Neural progenitor cell (in vitro differentiated cells): ENCODE measurements at places on chromosomes 6 and 20. TPM values are rescaled to one million over a fixed set of nuclear protein-coding genes. Genes with fewer than 3 reads are reported as not detected.
A peak's percentile ranks its signal among the peaks of the same experiment; 100 is the strongest.

DNA sequence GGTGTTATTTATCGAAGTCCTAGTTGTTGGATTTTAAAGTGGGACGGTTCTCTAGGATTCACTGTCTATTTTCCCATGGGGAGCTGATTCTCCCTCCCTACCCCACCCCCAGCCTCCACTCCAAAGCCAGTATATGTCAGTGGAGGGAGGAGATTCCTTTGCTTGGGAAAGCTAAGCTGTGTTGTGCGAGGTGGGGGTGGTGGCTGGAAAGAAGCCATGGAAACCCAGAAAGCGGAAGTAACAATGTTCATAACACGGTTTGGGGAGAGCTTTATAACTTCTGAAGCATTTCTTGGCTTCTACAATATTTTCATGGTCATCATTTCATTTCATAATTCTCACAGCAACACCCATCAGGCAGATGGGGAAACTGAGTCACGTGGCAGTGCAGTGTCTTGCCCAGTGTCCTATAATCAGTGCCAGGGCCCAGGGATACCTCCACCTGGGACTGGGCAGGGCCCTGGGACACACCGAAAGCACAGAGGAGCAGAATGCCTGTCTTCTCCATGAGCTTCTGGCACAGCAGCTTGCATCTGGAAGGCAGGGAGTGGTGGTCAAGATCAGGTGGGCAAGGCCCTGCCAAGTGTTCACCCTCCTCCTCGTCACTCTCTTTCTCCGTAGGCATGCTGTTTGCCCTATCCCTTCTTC is 4.5 kb downstream of the SUN5 start:
- no peak overlapping the region for H3K27ac ChIP-seq
- no peak overlapping the region for H3K4me3 ChIP-seq
- DNase-seq = no peak
- H3K27me3 ChIP-seq = no peaks in the 10 kb centered on the region
- no peaks in the 10 kb centered on the region for H3K4me1 ChIP-seq
- H3K36me3 ChIP-seq = no peaks in the 10 kb centered on the region

DNA sequence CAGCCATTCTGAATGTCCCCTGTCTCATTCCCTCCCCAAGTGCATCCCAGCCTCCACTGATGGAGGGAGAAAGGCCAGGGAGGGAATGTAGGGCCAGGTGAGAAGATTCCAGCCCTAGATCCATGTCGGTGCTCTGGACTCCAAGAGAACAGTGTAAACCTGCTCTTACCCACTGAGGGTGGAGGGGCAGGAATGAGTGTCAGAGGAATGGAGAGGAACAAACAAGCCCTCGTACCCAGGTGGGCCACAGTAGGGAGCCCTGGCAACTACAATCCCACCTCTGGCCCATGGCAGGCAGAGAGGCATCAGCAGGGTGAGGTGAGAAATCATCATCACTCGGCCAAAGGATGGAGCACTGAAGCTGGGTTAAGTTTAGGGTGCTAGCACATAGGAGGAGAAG is 54.6 kb downstream of the STAU1 start:
- no peaks in the 10 kb centered on the region for H3K27me3 ChIP-seq
- peaks cover 6% of the 10 kb centered on the region for H3K4me1 ChIP-seq
- DNase-seq = no peak
- no peaks in the 10 kb centered on the region for H3K36me3 ChIP-seq

GRCh38 chr6:64146094-64146493 is 510.5 kb downstream of the PHF3 start:
- H3K27me3 ChIP-seq = no peaks in the 10 kb centered on the region
- no peak for DNase-seq
- no peaks in the 10 kb centered on the region for H3K36me3 ChIP-seq
- no peaks in the 10 kb centered on the region for H3K4me1 ChIP-seq

GRCh38 chr6:137978252-137978896 is 111.3 kb downstream of the TNFAIP3 start:
- no peaks in the 10 kb centered on the region for H3K27me3 ChIP-seq
- no peaks in the 10 kb centered on the region for H3K4me1 ChIP-seq
- H3K4me3 ChIP-seq = no peak overlapping the region

DNA sequence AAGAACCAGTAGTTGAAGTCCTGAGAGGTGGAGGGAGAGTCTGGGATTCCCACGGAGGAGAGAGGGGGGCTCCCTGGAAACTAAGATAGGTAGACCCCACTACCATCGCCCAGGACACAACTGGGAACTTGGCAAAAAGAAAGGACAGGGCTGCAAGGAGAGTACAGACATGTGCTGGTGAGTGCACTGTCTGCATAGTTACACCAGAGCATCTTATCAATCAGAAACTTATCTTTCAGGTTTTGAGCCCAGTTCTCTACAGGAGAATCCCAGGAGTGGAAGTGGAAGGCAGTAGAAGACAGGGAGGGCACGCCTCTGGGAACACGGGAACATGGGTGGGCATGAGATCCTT is 12.2 kb downstream of the NFKBIL1 start:
- no peaks in the 10 kb centered on the region for H3K27me3 ChIP-seq
- no peak for DNase-seq
- no peaks in the 10 kb centered on the region for H3K36me3 ChIP-seq
- no peak overlapping the region for H3K4me3 ChIP-seq
- H3K27ac ChIP-seq = no peak overlapping the region
- H3K4me1 ChIP-seq = no peaks in the 10 kb centered on the region

GRCh38 chr6:42764911-42765648 is 16.8 kb upstream of the BICRAL start:
- no peaks in the 10 kb centered on the region for H3K4me1 ChIP-seq
- no peak for DNase-seq
- no peak overlapping the region for H3K27ac ChIP-seq
- no peak overlapping the region for H3K4me3 ChIP-seq

- no peaks in the 10 kb centered on the region for H3K4me1 ChIP-seq
- no peak overlapping the region for H3K4me3 ChIP-seq
These were observed 62.8 kb upstream of the TFB1M start for GRCh38 chr6:155377061-155377460.

DNA sequence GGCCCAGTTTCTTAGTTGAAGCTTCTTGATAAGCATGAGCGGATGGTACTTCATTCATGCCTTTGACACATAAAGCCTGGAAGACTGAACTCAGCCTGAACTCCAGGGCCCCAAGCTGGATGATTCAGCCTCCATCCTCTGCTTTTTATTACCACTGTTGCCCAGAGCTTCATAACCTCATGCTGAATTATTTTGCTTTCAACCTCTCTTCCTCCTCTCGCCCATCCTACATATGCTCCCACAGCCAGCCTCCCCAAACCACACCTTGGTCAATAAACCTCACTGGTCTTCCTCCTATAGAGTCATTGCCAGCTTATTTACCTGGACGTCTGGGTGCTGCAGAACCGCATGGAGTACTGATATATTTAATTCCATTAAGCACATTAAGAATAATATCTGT is 59.4 kb downstream of the SLC35B3 start:
- no peaks in the 10 kb centered on the region for H3K4me1 ChIP-seq

DNA sequence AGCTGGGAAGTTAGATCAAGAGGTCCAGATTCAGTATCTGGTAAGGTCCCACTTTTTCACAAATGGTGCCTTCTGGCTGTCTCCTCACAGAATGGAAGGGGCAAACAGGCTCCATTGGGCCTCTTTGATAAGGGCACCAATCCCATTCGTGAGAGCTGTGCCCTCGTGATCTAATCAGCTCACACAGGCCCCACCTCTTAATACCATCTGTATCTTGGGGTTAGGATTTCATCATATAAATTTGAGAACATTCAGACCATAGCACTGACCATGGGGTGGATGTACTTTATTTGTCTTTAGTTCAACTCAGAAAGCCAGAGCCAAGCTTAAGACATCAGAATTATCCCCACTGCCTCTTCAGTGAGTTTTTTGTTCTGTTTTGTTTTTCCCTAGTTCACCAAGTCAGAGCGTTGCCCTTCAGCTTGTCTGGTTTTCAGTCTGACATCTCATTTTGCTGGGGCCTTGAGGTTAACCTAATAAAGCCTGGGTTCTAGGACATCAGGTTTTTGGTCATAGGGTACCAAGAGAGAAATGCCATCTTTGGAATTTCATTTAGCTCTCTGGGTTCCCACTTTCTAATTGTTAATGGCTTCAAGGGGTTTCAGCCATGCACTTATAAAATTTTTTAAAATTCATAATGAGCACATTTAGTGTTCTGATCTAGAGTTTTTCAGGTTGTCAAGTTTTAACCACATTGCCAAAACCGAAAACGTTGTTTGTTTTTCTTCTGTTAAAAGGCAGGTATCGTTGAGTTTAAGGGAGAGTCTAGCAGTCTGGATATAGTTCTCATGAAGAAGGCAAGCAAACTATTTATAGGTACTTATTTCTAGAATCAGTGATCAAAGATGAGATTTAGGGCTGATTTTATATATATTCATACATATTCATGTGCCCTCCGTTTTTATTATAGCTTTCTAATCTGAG is 19.0 kb downstream of the SENP6 start:
- no peak overlapping the region for H3K4me3 ChIP-seq
- H3K4me1 ChIP-seq = no peaks in the 10 kb centered on the region
- H3K27me3 ChIP-seq = no peaks in the 10 kb centered on the region
- H3K36me3 ChIP-seq = peaks cover 33% of the 10 kb centered on the region
- H3K27ac ChIP-seq = no peak overlapping the region

- H3K4me3 ChIP-seq = no peak overlapping the region
These were observed 98.4 kb downstream of the MRPL14 start for GRCh38 chr6:44028789-44029310.

DNA sequence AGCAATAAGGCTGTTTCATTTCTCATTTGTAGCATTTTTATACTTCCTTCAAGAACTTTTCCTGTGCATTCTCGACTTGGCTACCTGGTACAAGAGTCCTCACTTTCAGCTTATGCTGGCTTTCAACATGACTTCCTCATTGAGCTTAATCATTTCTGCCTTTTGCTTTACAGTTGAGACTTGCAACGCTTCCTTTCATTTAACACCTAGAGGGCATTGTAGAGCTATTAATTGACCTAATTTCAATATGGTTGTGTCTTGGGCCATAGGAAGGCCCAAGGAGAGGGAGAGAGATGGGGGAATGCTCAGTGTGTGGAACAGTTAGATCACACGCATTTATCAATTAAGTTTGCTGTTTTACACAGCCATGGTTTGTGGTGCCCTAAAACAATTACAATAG is 37.2 kb downstream of the SLC22A2 start:
- peak; percentile 6 for DNase-seq
- no peaks in the 10 kb centered on the region for H3K4me1 ChIP-seq

GRCh38 chr20:58536289-58536688 is 21.1 kb upstream of the APCDD1L start:
- no peaks in the 10 kb centered on the region for H3K36me3 ChIP-seq
- H3K4me3 ChIP-seq = no peak overlapping the region

DNA sequence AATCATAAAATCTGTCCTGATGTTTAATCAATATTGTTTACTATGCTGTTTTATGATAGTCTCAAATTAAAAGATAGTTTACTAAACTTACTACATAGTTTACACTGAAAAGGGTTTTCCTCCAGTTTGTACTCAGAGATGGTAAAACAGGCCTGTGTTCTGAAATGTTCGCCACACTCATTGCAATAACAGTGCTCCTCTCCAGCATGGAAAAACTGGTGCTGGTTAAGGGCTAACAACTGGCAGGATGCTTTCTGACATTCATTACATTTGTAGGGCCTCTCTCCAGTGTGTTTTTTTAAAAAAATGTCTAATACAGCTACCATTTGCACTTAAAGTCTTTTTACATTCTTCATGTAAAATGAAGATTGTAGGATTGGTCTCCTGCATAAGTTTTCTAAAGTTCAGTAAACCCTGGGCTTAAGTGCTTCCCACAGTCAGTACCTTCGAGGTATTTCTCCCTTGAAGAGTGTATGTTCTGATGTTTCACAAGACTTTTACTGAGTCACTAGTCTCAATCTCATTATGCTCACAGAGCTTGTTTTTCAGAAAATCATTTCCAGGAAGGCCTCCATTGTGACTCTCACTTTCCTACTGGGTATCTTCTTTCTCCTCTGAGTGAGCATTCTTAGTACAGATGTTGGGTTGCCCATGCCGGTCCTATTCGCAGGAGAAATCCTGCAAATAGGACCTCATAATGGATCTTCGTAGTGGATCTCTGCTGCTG is 8.7 kb upstream of the ZSCAN12 start:
- no peaks in the 10 kb centered on the region for H3K36me3 ChIP-seq
- no peak overlapping the region for H3K27ac ChIP-seq
- no peak overlapping the region for H3K4me3 ChIP-seq

DNA sequence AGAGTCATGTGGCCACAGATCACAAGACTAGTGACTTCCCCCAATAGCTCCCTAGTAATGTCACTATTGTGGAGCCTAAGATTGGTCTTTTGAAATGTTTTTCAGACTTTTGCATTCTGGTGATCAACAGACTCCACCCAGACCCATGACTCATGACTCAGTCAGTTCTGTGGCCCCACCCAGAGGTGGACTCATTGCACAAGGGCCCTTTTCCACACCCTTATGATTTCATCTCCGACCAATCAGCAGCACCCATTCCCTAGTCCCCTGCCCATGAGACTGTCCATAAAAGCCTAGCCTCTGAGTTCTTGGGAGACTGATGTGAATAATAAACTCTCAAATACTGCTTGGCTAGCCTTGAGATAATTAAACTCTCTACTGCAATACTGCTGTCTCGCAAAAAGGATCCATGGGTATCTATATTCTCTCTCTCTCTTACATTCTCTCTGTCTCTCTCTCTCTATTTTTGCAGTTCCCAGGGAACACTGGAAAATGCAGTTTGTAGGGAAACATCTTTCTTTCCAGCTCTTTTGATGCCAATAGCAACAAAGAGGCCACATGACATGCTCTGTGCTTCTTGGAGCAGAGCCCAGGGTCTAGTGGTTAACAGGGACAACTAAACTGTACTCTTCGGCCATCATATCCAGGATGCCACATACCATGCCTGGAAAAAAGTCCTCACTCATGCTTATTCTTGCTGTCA is 71.3 kb upstream of the IYD start:
- H3K27me3 ChIP-seq = no peaks in the 10 kb centered on the region
- H3K36me3 ChIP-seq = no peaks in the 10 kb centered on the region
- H3K4me1 ChIP-seq = peaks cover under 1% of the 10 kb centered on the region
- no peak overlapping the region for H3K27ac ChIP-seq
- H3K4me3 ChIP-seq = no peak overlapping the region

TTK gene
- total RNA-seq = 139 and 231 TPM in 2 replicates

SYNCRIP gene
- 80.5 and 150 TPM in 2 replicates for total RNA-seq

PRL gene
- not detected in 2 replicates for total RNA-seq

TCF21 gene
- 0.04 and 0.22 TPM in 2 replicates for total RNA-seq

XKR7 gene
- total RNA-seq = 0.07 and 0.19 TPM in 2 replicates

MYB gene
- 3.0 and 3.3 TPM in 2 replicates for total RNA-seq

RAET1G gene
- not detected in 2 replicates for total RNA-seq

PDE7B gene
- total RNA-seq = 0.04 and 0.12 TPM in 2 replicates
